ENCODE measurements at places on chromosomes 4 and X.

DNA sequence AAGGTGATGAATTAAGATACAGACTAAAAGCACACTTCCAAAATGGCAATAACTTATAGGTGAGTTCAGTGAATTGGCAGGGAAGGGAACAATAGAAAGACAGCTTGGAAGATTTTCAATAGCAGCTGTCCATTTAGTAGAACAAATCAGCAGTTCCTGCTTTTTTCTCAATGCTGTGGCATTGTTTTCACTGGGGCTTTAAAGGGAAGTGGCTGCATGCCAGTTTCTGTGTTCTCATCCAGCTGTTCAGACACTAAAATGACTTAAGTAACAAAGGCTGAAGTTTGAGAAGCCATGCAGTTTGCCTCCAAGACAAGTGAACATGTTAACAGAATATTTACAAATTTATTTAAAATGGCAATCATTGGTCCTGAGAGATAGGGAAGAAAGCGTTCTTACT, 291.9 kb downstream of the FAM47A start:
- DNase-seq = no peak

DNA sequence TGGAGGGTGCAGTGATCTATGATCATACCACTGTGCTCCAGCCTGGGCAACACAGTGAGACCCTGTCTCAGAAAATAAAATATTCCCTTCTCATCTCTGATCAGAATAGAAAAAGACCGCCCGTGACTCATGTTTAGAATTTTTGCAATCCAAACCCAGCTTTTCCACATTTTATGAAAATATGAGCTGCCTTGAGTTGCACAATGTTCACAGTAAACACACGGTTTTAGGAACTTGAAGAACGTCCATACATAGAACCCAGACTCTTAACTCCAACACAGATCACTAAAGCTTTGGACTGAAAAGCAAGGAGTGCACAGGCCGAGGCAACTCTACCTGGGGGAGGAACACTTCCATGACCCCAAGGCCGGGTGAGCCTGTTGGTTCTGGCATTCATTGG, 305.0 kb downstream of the TENM3 start:
- DNase-seq = no peak

DNA sequence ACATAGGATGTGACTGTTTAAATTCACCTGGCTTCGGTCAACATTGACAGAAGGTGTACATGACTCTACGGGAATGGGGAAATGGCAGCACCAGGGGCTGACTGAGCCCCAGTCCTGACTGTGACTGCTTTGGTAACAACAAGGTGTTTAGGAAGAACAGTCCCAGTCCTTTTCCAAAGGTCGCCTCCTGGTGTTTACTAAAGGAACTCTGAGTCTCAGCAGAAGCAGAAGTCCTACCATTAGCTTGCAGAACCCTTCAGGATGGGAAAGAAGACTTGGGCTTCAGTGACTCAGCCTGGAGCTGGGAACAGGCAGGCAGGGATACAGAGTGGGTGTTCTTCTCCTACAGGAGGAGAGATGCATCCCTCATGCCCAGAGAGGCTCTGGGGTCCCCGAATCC, 103.3 kb downstream of the MGST2 start:
- DNase-seq = no peak

- no peak for DNase-seq
Observed at GRCh38 chrX:138982365-138982764, 270.8 kb upstream of the FGF13 start.

DNA sequence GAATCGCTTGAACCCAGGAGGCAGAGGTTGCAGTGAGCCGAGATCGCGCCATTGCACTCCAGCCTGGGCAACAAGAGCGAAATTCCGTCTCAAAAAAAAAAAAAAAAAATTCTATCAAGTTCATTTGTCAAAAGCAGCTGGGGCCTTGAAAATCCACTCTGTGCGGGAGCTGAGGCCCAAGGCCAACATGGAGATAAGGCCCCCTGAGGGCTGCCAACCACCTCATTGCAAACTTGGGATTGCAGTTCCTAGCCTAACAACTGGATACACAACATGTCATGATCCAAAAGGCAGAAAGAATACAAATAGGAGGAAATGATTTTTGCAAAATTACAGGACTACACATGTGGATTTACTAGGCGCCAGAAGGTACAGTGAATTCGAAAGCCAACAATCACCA, 22.5 kb upstream of the PRDX4 start:
- no peak for DNase-seq

DNA sequence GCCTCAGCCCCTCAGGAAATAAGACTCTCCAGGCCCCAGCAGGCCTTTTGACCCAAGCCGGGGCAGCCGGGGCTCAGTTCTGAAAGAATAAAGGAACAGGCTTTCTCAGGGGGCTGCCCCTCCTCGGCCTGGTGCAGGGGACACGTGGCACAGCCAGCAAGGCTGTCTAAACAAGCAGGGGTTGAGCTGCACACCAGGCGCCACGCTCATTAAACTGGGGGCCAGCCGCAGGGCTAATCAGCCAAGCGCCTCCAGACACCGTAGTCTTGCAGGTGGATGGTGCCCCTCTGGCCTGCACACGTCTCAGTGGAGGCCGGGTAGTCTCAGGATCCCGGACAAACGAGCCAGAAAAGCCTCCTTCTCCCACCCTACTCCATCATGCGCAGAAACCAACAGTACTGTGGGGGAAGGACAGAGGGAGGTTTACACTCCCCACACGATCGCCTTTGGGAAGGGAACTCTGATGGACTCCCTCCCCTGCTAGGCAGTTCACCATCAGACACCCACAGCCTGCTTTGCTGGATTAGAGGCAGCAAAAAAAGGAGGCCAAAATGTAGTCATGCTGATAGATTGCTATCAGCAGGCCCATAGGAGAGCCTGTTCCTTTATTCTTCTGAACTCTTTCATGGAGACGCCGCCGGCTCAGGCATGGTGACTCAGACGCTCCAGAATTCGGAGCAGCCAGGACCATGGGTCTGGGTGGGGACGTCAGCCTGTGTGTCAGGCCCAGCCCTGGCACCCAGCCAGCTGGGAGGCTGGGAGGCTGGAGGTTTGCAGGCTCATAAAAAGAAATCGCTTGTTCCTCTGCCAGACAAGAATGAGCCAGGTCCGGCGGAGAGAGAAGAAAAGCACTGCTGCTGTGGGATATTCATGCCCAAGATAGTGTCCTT, 342.4 kb downstream of the BCOR start:
- DNase-seq = peak; percentile 73

- peak; percentile 49 for DNase-seq
Observed at GRCh38 chr4:38857354-38858096, 908 bp upstream of the TLR6 start.

DNA sequence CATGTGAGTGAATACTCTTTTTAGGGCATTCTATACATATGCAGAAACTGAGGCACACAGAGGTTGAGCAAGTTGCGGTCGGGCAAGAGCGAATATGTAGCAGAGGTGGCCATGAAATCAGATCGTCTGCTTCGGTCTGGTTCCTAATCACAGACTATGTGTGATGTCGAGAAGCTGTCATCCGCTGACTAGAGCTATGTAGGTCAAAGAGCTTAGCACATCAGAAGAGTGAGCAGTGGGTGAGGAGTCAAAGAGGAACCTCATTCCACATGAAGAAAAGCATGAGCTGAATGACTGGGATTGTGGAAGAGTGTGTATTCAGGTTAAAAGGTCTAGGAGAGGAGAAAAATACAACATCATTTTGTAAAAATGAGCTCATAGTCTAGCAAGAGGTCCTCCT, 19.0 kb downstream of the GAB3 start:
- DNase-seq = no peak

DNA sequence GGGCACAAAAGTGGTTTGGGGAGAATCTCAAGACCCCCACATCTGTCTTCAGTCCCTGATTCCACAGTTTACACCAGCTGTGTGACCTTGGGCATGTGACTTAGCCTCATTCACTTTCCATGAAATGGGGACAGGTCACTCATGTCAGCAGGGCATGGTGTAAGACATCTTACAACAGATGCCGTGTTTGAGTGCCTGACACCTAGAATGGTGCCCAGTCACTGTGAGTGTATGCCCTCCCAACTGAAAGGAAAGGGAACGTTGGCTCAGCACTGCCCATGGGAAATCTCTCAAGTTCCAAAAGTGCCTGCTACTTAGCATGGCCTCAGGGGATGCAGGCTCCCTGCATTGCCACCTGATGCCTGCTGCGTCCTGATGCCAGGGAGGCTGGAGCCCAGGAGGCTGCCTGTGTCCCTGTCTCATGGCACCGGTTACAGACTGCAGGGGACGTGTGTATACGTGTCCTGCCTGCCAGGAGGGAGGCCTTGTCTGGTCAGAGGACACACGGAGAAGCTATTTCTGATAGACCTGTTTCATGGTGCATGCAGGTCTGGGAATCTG, 32.2 kb downstream of the RNF4 start:
- DNase-seq = no peak

- DNase-seq = no peak
Observed at GRCh38 chr4:109303140-109303496, 660 bp upstream of the COL25A1 start.

DNA sequence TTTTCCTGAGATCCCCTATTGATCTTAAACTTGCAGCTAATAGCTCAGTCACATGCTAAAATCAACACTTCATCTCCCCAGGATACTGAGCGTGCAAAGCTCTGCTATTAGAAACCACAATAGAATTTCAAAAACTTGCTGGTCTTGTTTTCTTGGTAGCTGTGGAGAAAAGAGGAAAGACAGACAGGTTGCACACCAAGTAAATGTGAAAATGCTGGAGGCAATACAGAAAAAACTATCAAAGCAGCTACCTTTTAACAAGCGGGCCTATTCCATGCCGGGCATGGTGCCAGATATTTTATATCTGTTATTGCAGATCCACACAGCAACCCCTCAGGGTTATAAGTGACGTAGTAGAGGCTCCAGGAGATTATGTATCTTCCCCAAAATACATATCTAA, 171.9 kb downstream of the DCTD start:
- DNase-seq = peak; percentile 68

- no peak for DNase-seq
Observed at GRCh38 chr4:18973296-18973695, 951.7 kb upstream of the LCORL start.

DNA sequence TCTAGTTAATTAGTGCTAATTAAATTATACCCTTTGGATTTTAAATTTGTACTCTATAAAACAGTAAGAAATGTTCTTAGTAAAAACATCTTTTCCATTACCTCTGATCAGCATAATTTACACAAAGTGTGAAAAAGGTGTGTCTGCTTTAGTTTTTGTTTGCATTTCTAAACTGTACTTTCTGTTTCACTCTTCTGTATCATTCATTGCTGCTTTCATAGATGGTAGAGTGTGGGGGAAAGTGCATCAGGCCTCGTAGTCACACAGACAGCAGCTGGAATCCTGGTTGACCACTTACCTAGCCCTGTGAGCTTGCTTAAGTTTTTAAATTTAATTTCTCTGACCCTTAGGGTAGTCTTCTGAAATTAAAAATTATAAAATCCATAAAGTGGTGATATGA, 275.4 kb upstream of the PITX2 start:
- no peak for DNase-seq

DNA sequence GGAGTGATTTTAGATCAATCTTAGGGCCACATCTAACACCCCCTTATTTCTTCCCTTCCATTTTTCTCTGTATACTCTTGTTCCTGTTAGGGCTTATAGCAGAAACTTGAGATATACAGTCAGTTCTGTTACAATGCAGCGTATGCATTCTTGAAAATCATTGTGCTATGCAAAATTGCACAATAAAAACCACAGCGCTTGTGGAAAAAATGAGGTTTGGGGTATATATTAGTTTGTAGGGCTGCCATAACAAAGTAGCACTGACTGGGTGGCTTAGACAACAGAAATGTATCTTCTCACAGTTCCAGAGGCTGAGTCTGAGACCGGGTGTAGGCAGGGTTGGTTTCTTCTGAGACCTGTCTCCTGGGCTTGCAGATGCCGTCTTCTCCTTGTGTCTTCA, 59.0 kb downstream of the WWC2 start:
- DNase-seq = no peak

- DNase-seq = no peak
Observed at GRCh38 chr4:59068722-59069418, 1958.7 kb upstream of the IGFBP7 start.

DNA sequence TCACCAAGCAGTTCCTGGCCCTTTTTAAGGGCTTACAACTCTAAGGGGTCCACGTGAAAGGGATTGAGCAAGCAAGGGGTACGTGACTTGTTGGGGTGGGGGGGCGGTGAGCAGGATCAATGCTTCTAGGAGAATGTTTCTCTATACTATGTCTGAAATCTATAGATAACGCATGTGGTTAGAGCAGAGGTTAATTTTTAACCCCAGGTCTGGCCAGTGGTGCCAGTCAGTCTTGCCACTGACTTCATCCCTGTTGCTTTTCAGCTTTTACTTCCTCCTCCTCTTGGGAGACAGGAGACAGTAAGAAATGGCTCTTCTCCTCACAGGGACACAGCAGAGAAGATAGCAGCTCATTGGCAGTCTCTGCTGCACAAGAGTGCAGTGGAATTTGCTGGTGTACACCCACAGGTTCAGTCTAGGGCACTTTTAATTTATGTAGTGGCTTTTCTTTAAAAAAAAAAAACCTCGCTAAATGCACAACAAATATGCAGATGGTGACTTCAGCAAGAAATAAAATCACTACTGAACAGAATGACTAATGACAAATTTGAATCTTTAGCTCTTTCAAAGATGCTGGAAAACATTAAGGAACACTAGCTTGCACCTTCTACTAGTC, 190.5 kb downstream of the CCNG2 start:
- DNase-seq = no peak

GRCh38 chrX:34638116-34638515, 19.0 kb downstream of the TMEM47 start:
- DNase-seq = no peak

DNA sequence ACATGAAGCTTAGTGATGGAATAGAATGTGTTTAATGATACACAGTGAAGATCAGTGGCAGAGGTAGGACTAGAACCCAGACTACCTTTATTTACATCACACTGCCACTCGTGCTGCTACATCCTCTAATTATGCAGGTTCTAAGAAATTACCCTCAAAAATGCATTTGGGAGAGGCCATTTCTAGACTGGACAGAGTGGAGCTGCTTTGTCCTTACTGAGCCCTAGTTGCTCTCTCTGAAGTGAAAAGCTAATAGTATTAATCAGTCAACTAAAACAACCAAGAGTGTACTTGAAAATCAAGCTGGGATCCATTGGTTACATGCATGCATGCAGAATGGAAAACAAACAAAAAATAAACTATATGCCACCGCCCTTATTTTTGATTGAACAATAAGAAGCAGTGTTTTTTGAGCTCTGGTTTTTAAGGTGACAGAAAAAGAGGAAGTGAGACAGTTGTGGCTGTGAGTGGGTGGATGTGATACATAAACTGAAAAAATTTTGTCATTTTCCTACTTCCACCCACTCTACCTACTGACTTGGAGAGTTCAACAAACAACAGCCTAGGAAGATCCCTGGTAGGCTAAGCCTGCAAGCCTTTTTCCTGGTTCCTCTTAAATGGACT, 6.8 kb upstream of the VSIG4 start:
- DNase-seq = no peak

GRCh38 chr4:6313216-6313615, 43.6 kb downstream of the WFS1 start:
- no peak for DNase-seq

DNA sequence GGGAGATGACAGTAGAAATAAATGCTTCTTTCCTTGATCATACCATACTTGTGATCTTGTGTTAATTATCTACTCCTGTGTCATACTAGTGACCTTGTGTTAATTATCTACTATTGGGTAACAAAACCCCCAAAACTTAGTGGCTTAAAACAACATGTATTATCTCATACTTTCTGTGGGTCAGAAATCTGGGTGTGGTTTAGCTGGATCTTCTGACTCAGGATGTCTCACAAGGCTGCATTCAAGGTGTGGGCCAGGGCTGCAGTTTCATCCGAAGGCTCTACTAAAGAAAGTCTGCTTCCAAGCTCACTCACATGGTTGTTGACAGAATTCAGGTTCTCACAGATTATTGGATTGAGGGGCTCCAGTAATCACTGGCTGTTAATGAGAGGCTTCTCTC, 70.3 kb upstream of the NDP start:
- DNase-seq = no peak

- no peak for DNase-seq
Observed at GRCh38 chrX:118212817-118213183, 96.2 kb upstream of the KLHL13 start.

Data from keratinocyte (primary cell).